ENCODE measurements at places on chromosomes 2 and 18.

DNA sequence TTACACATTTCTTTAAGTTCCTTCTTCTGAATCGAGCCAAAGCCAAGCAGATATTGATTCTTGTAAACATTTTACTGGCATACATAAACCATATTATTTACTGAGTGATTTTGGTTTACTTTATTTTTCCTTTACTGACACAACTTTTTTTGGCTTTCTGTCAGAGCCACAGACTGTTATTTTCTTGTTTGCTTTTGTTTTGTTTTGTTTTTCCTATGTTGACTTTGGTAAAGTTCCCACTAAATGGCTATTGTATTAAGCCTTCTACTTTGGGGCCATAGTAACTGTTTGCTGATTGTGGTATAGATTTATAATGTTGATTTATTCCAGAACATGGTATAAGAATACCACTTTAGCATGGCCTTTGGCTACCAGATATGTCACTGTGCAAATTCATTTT is 419.4 kb downstream of the DCDC2C start:
- no peak for DNase-seq

GRCh38 chr18:59454909-59455727 is 96.1 kb upstream of the LMAN1 start:
- DNase-seq: peak; percentile 57

GRCh38 chr2:98027538-98027937 is 31.8 kb upstream of the TMEM131 start:
- DNase-seq: no peak

DNA sequence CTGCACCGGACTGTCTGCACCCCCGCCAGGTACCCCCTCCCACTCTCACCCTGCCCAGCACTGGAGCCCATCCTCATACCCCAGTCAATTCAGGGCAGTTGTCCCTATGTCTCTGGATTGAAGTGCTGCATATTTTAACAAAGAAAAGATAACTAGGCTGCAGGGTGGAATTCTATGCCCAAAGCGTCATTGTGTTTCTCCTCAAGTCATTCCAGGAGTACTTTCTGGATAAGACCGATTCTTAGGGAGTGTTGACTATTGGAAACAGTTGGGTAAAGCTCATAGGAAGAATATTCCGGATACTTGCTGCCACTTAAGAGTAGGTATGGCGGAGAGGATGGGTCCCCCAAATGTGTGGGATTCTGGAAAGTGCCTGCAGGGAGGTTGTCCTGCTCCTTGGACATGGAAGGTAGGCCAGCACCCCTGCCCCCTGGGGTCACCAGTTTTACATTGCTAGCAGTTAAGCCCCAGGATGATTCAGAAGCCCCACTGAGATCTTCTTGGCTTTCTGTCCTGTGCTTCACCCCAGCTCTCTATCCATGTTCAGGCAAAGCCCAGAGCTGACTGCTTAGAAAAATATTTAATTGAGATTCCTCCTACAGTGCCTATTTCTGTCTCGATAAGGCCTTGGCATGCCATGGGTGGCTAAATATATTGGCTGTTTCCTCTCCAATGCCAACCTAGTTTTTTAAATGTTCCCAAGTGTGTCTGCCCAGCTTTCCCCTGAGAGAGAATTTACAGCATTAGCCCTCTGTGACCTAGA is 48.2 kb downstream of the RPL37A start:
- DNase-seq: no peak

DNA sequence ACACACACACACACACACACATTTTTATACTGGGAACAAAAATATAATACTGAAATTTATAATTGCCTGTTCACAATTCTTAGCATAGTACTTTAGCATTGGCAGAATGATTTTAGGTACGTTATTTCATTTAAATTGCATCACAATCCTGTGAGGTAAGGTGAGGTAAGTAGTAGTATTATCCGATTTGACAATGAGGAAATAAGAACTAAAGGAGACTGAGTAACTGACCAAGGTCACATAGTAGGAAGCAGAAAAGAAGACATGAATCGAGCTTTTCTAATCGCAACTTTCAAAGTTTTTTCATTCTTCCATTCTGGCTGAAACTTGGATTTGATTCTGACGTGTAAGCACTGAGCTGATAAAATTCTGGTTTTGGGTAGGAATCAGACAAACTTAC is 351.2 kb downstream of the KIAA1328 start:
- no peak for DNase-seq

DNA sequence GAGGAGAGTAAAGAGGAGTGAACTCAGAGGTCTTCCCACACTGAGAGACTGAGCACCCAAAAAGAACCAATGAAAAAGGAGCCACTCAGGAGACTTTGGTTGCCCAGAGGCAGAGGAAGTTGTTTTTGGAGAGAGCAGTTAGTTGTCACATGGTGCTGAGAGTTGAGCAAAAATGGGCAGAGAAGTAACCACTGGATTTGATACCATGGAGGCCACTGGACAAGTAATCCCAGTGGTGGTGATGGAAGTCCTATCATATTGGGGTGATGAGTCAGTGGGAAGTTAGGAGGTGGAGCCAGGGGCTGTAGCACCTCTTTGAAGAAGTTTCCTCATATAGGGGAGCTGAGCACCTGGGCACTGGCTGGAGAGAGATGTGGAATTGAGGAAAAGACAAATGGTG is 235.8 kb downstream of the TPGS2 start:
- DNase-seq: no peak

GRCh38 chr2:217370391-217370790 is 510.5 kb upstream of the TNP1 start:
- no peak for DNase-seq

- DNase-seq: no peak
Measured at GRCh38 chr2:64966839-64967238, 22.4 kb upstream of the SLC1A4 start.

DNA sequence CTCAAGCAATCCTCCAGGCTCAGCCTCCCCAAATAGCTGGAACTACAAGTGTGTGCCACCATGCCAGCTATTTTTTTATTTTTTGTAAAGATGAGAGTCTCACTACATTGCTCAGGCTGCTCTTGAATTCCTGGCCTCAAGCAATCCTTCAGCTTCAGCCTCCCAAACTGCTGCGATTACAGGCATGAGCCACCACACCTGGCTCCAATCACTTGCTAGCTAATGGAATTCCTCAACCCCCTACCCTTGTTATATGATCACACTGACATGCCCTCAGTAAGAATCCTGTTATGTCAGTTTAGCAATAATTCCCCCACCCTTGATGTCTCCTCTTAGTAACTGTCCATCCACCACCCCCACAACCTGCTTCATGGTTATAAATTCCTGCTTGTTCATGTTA is 12.3 kb downstream of the CHN1 start:
- no peak for DNase-seq

DNA sequence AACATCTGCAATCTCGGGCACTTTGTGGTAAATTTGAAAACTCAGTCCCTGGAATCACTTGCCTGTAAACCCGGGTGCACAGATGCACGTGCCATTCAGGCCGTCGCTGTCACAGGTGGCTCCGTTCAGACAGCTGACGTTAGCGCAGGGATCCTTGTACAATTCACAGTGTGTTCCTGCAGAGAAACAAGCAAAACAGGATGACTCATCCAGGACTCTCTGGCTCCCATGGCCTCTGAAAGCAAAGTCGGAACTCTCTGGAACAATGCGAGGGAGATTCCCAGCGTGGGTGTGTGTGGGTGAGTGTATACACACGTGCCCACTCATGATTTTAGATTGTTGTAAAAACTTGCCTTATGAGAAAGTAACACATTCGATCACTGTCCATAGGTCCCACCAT is 136.1 kb upstream of the PID1 start:
- DNase-seq: no peak

DNA sequence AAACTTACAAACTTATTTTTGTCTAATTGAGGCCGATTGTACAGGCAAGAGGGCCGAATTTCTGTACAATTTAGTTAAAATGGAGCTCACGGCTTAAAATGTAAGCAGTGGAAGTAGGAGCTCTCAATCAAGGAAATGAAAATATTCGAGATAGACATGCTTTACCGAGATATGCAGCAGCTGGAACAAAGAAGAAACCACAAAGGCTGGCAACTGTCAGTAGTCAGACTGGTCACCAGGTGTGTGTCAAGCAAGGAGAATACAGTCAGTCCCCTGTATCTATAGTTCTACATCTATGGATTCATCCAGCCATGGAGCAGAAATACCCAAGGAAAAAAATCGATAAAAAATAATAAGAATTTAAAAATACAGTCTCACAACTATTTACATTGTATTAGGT is 122.6 kb downstream of the WDSUB1 start:
- DNase-seq: no peak

GRCh38 chr2:86143307-86143706 is 37.3 kb downstream of the PTCD3 start:
- no peak for DNase-seq

- no peak for DNase-seq
Measured at GRCh38 chr2:127428057-127428814, 10.0 kb downstream of the PROC start.

DNA sequence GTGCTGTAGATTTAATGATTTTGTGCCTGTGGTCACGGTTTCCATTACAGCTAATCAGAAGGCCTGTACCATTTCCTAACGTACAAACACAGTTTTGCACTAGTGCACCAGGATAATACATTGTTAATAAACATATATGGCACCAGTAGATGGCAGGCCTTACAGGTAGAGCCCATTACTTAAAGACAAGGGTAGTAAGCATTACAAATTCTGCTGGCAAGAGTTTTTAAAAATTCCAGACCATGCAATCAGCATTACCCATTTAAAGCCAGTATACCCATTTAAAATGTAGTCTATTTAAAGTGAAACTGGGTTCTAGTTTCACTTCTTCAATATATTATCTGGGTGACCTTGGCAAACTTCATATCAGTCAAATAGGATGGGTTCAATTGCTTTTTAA is 224.2 kb downstream of the NUP35 start:
- no peak for DNase-seq

DNA sequence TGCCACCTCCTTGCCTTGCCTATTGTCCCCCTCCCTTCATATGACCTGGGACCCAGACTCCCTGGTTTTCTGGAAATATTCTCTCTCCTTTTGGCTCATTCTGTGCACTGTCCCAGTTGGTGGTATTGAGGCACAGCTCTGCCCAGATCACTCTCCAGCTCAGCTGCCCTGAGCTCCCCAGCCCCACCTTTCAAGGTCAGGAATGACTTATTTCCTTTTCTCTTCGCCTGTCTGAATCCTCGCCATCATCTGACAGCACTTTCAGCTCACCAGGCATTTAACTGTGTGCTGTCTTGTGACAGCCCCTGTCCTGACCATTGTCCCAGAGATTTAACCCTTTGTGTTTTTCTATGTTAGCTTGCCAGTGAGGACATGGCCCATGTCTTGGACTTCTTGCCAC is 133.0 kb downstream of the MSH2 start:
- DNase-seq: no peak

- peak; percentile 17 for DNase-seq
Measured at GRCh38 chr18:23982155-23983079, 32.1 kb upstream of the TTC39C start.

- DNase-seq: no peak
Measured at GRCh38 chr2:157894694-157895435, 18.7 kb upstream of the ACVR1 start.

DNA sequence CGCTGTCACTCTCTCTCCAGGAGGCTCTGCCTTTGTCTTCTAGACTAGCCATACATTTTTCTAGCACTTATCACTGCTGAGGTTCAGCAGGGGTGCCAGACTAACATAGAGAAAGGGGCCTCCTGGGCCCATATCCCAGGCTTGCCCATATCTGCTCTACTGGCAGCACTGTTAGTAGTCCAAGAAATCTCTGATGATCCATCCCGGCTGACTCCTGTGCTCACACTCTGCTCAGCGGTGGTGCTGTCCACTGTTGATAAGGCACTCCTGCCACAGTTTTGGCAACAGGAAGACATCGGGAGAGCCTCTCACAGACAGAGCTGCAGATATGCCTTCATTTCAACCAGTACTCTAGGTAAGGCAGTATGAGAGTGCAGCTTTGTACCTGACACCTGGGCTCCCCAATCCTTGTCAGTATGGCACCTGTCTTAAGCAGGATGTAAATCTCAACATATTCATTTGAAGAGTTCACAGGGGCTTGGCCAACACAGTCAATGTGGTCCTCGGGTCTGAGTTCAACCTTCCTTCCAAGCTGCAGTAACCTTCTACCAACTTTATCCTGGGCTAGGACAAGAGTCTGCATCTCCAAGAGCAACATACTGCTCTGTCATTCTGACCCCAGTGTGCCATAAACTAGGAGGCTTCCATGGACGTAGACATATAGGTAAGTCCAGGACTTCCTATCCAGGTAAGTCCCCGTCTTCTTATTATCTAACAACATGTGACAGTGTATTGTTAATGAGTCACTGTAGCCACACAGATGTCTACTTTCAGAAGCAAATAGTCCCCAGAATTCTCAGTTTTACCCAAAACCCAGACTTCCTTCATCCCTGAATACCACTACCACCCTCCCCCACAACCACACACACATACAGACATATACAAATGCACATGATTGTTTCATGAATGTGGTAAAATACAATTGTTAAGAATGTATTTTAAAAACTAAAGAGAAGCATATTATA is 16.2 kb downstream of the KLF7 start:
- DNase-seq: no peak

DNA sequence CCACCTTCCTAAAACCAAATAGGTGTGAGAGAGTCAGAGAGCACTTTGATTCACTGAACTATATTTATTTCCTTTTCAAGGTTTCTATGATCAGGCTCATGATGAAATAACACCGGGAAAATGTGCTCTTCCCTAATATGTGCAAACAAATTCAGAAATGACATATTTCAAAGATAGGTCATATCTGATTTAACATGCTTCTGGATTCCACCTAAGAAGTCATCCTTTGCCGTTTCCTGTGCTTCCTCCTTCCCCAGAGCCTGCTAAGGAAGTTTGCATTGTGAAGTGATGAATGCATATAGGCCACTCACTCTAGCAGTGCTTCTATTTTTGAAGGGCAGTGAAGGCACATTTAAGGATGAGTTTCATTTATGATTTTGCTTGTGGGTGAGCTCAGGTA is 327.6 kb downstream of the TDRD15 start:
- no peak for DNase-seq

DNA sequence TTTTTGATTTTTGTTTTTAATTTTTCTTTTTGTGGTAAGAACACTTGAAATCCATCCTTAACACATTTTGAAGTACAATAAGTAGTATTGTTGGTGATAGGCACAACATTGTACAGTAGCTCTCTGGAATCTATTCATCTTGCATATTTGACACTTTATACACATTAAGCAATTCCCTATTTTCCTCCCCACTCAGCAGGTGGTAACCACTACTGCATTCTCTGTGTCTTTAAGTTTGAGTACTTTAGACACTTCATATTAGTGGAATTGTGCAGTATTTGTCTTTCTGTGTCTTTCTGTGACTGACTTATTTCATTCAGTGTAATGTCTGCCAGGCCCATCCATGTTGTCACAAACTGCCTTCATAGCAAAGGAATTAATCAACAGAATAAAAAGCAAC is 471.7 kb upstream of the CDH20 start:
- DNase-seq: no peak

- no peak for DNase-seq
Measured at GRCh38 chr2:121888189-121888557, 132.7 kb downstream of the TSN start.

DNA sequence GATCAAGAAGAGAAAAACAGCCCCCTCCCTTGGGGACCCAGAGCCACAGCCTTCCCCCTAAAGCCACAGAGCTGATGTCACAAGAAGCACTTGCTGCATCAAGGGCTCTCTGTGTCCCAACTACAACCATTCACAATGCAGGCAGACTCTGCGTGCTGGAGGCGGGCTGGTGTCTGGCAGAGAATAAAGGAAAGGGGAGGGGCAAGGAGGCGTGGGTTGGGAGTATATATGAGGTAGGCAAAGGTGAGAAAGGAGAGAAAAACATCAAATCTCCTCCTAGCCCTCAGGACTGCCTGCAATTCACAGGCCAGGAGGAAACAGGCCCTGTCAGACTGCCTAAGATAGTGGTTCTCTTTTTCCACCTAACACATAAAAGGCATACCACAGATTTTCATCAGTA is 48.8 kb upstream of the IHH start:
- no peak for DNase-seq

Measured in BE2C (cell line).